ENCODE measurements at places on chromosomes 12 and 14.
A peak's percentile ranks its signal among the peaks of the same experiment; 100 is the strongest.

- DNase-seq = no peak
Observed at GRCh38 chr14:100893760-100894159, 9.8 kb downstream of the RTL1 start.

DNA sequence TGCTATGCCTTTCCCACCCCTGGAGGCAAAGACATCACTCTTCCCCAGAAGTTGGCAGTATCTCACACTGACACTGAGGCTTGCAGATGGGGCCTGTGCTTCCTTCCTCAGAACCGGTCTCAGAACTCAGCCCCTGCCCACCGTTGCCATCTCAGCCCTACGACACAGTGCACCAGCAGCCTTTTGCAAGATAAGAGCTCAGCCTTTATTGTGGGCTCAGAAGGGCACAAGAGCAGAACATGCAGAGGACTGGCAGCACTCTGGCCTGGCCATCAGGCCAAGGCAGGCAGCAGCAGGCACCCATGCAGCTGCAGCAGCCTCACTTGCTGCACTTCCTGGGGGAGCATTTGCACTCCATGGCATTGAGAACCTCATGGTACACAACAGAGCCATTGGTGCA lies 3.6 kb upstream of the ANO2 start:
- no peak for DNase-seq

- no peak for DNase-seq
Observed at GRCh38 chr12:109458086-109458485, 19.0 kb downstream of the KCTD10 start.

GRCh38 chr14:68885226-68886108 lies 92.6 kb upstream of the ZFP36L1 start:
- DNase-seq = no peak

DNA sequence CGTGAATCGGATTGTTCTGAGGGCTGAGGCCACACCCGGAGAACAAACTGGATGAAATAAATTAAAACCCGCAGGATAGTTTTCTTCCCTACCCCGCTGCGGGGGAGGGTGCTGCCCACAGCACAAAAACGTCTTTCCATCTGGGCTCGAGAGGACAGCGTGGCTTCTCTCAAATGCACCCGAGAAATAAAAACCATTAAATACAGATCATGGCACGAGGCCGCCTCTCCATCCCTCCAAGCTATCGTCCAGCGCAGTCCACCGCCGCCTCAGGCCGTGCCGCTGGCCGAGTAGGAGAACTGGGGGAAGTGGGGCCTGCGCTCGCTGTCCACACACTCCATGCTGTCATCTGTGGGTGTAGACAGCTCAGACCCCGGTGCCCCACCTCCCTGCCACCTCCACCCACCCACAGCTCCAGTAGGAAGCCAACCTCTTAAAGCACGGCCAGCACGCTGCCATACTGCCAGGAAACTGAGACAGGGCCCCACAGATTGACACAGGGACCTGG lies 17.2 kb downstream of the SIVA1 start:
- no peak for DNase-seq

- no peak for DNase-seq
Observed at GRCh38 chr12:115726691-115727090, 550.8 kb downstream of the MED13L start.

DNA sequence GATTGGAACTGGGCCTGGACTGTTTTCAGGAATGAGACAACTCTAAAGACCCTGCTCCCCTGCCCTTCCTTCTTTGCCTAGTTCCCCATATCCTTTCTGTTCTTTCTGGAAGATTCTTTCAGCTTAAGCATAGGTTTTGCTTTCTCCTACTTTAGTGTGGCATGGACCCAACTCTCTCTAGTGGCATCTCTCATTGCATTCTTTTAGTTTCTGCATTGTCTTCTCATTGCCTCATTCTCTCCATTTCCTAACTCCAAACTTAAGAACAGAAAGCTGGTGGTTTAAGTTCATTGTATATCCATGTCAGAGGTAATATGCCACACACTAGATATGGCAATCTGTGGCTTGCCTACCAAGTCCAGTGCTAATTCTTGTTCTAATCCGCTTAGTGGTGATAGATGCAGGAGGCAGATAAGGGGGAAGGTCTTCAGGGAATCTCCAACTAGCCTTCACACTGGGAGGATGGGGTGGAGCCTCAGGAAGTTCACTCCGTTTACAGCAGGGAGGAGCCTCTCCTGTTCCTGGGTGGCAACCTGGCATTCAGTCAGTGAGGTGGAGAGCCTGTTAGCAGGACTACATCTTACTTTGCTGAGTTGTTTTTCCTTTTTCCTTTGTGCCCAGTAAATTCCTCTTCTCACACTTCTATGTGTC lies 165.1 kb upstream of the LMNTD1 start:
- DNase-seq = no peak

GRCh38 chr12:104285740-104286515 lies 17.6 kb upstream of the EID3 start:
- DNase-seq = no peak

GRCh38 chr12:98896938-98897337 lies 251.8 kb downstream of the APAF1 start:
- DNase-seq = no peak

DNA sequence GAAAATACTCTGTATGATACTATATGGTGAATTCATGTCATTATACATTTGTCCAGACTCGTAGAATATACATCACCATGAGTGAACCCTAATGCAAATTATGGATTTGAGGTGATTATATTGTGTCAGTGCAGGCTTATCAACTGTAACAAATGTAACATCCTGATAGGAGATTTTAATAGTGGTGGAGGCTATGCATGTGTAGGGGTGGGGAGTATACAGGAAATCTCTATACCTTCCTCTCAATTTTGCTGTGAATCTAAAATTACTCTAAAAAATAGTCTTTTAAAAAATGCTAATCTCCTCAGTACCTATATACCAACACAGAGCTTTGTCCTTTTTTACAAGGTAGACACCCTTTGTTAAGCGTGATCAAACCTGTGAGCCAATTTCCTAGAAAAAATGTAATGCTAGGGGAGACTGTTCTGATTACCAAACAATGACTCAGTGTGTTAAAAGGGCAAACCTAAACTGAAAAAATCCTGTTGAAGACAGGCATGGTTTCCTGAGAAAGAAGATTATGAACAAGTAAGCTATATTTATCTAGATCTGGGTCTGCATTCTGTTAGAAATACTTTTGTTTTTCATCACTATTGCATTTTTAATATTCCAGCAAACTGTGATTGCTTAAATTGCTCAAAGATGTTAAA lies 170.9 kb downstream of the DUSP6 start:
- DNase-seq = no peak

- no peak for DNase-seq
Observed at GRCh38 chr14:94545131-94545841, 16.0 kb upstream of the SERPINA4 start.

- DNase-seq = no peak
Observed at GRCh38 chr14:61262082-61262481, 19.1 kb downstream of the TMEM30B start.

DNA sequence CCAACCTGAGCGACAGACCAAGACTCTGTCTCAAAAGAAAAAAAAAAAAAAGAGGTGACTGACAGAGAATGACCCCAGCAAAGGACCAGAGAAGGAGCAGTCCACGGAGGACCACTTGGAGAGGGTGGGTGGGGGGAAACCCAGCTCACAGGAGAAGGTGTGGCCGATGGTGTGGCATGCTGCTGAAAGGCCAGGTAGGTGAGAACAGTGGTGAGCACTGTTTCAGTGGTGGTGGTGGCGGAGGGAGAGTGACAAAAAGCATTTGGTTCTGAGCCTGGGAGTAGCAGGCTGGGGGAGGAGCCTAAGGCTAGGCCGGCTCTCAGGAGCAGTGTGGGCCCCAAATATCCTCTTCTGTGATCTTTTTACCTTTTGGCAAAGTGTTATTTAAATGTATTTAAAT lies 63.8 kb downstream of the IRF2BPL start:
- DNase-seq = no peak

GRCh38 chr12:58588770-58589169 lies 331.5 kb downstream of the LRIG3 start:
- no peak for DNase-seq

DNA sequence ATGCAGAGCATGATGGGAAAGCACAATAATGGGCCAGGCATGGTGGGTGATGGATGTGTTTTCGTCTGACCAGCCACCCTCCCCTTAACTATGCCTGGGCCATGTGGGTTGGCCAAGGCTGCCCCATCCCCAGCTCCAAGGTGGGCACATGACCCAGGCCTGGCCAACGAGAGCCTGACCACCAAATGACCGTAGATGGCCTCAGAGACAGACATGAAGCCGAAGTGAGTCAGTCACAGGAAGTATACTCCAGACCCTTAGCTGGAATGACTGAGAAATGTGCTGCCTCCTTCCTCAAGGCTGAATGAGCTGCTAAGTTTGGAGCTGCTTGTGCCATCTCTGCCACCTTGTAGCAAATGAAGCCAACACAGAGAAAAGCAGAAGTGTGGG lies 233.6 kb downstream of the BCL11B start:
- DNase-seq = no peak

- no peak for DNase-seq
Observed at GRCh38 chr12:124411281-124411878, 116.5 kb downstream of the RFLNA start.

DNA sequence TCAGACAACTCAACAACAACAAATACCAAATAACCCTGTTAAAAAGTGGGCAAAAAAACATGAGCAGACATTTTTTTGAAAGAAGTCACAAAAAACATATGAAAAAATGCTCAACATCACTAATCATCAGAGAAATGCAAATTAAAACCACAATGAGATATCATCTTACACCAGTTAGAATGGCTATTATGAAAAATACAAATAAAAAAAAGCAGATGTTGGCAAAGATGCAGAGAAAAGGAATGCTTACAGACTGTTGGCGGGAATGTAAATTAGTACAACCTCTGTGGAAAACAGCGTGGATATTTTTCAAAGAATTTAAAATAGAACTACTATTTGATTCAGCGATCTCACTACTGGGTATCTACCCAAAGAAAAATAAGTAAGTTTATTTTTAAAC lies 114.0 kb downstream of the SLC38A4 start:
- DNase-seq = no peak

GRCh38 chr12:3320881-3321509 lies 170.0 kb upstream of the PRMT8 start:
- DNase-seq = no peak

- DNase-seq = no peak
Observed at GRCh38 chr12:66508025-66508424, 170.9 kb downstream of the GRIP1 start.

- DNase-seq = no peak
Observed at GRCh38 chr12:65923228-65923627, 98.9 kb downstream of the HMGA2 start.

DNA sequence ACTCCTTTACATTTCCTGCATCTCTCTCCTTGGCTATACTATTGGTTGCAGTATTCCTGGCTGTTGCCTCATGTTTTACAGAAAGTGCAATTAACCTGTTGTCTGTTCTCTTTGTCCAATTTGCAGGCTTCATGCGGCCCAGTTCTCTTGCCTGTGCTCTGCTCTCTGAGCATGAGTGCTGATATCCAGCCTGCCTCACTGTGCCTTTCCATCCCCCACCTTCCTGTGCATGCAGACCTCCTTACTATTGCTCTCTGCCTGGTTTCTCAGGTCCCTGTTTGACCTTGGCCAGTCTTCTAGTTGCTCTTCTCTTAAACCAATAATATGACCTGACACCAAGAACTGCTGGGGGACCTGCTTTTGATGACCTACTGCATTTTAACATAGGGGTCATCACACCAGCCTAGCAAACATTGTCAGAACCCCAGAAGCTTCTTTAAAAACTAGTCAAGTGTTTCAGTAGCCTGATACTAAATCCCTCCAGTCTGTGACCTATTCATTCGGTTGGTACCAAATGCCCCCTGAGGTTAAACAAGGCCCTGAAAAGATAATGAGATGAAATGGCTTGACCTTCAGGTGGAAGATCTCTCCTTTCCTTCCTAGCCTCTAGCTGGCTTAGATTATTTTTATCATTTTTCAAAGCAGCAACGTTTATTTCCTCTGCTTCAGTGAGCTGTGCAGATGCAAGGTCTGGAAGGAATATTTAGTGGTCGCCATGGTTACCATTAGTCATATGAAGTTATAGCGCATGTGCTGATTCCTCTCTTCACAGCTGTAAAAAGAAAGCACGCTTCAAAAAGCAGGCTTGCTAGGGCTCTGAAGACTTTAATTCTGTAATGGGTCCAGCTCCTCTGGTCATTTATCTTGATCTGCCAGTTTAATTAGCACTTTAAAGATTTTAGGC lies 216.5 kb downstream of the PHLDA1 start:
- peak; percentile 44 for DNase-seq

DNA sequence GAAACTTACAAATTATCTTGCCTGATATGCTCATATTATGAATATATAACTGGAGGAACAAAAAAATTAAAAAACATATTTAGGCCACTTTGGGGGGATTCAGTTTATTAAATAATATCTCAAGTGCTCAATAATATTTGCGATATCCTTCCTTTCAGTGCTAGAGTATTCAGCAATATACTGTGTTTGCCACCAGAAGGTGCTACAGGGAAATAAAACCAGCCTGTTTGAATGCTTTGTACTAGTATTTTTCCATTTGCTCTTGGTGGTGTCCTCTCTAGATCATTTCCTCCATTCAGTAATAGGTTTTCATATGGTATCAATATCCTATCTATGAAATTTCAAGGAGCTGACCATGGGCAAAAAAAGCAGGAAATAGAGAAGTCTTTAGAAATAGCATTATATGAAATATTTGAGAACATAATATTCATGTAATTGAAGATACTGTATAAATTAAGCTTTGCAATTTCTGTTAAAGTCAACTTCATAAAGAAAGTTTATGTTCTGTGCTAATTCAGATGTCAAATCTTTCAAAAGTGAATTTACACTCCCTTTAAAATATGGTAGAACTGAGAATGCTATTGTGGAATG lies 106.2 kb upstream of the NAV3 start:
- peak; percentile 27 for DNase-seq

- no peak for DNase-seq
Observed at GRCh38 chr12:11652351-11653040, 3.0 kb downstream of the ETV6 start.

- no peak for DNase-seq
Observed at GRCh38 chr14:64081174-64081746, 212.9 kb downstream of the ESR2 start.

DNA sequence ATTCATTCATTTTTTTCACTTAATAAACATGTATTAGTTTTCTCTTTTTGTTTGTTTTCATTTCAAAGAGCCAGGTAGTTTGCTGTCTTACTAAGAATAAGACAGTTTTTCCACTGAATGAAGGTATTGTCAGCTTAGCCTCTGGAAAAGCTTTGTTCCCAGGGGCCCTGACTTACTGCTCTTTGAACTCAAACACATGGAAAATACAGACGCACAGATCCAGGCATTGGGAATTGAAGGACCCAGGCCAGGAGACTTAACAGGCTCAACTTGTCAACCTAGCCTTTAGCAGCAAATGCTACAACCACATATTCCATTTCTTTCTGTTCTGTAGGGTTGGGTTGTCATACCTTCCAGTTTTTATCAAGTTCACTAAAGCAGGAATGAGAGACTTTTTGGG lies 38.5 kb upstream of the SLCO1C1 start:
- DNase-seq = no peak

GRCh38 chr12:123232472-123232806 lies 502 bp downstream of the MPHOSPH9 start:
- DNase-seq = no peak

- no peak for DNase-seq
Observed at GRCh38 chr14:57209561-57209960, 59.1 kb downstream of the EXOC5 start.

- no peak for DNase-seq
Observed at GRCh38 chr14:55052269-55052930, 953 bp downstream of the MAPK1IP1L start.

- DNase-seq = no peak
Observed at GRCh38 chr14:99148131-99148530, 123.9 kb downstream of the BCL11B start.
